Femur (tissue), 1 donor: ENCODE measurements at places on chromosomes 2 and 18.

DNA sequence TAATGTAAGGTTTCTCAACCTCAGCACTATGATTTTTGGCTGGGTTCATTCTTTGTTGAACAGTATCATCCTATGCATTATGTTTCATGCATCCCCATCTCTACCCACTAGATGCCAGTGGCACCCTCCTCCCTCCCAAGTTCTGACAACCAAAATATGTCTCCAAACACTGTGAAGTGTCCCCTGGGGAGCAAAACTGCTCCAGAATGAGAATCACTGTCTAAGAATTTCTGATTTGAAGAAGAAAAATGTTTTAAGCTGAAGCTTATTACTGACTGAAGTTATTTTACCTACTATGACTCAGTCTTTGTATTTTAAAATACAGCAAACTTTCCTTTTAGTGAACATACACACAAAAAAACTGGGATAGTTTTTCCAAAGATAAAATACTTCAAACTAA, 3.4 kb downstream of the THADA start:
- DNase-seq = no peak

- no peak for DNase-seq
Measured at GRCh38 chr18:45447355-45448265, 167.7 kb upstream of the SLC14A2 start.

DNA sequence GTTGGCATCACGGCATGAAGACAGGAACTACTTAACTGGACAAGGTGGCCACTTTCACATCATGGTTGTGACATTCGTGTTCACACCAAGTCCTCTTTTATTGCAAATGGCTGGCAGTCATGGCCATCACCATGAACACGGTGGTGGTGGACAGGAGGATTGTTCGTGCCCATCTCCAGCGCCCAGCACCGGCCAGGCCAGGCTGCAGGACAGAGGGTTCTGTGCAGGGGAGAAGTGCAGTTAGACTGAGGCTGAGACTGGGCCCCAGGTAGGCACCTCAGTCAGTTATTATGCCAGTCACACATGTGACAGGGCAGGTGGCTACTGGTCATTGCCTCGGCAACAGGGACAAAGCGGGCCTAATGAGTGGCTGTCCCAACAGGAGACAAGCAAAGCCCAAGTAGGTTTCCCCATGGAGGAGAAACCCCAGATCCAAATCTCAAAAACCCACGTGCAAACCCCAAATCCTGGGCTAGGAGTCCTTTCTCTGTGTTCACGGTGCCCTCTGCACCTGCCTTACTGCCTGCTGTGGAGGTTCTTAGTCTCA, 468.1 kb upstream of the MYT1L start:
- DNase-seq = no peak

- no peak for DNase-seq
Measured at GRCh38 chr18:75200605-75201280, 8.2 kb downstream of the PTGR3 start.

- no peak for DNase-seq
Measured at GRCh38 chr2:154422251-154422650, 276.2 kb upstream of the KCNJ3 start.

DNA sequence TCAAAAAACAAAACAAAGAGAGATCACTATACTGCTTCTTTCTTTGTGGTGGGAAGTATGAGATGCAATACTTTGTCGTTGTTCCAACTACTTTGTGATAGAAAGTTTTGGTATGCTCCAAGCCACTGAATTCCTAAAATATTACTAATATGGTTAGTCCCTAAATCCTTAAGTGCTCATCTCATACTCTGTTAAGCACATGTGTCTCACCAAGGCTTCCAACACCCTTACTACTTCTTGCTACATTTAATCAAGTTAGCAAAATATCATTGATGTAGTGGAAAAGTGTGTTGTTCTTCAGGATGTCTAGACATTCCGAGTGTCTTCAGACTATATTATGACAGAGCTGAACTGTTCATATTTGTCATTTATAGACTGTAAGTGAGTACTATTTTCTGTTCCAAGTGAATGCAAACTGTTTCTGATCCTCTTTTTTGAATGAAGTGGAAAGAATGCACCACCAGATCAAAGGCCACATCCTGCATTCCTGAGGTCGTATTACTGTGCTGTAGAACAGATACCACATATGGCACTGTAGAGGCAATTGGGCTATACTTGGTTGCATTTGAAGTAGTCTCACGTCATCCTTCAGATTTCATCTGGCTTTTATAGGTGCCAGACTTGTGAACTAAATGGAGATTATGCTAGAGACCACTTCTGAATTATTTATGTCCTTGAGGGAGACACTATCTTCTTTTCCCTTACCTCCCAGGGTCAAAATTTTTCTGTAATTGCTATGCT, 298.4 kb upstream of the ZNF521 start:
- DNase-seq = no peak

GRCh38 chr2:203972066-203972465, 35.5 kb downstream of the ICOS start:
- no peak for DNase-seq

GRCh38 chr18:59308938-59309260, 9.6 kb downstream of the CPLX4 start:
- DNase-seq = no peak
